Iris pigment epithelial cell (primary cell): ENCODE measurements at places on chromosomes 5 and 9.

DNA sequence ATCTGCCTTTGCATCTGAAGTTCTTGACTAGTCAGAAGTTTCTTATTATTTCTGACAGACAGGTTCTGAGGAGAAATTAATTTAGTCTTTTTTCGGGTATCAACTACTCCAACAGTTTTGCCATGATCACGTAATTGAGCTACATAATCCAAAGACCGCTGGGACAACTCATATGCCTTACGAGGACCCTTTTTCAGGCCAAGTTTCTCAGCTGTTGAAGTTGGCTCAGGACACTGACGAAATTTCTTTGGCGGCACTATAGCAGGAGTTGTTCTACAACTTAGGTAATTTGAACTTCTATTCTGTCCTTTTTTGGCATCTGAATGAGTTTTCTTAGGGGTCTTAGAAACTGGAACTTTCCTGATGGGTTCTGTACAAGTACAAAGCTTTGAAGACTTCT, 27.2 kb downstream of the SETX start:
- no peak for DNase-seq

DNA sequence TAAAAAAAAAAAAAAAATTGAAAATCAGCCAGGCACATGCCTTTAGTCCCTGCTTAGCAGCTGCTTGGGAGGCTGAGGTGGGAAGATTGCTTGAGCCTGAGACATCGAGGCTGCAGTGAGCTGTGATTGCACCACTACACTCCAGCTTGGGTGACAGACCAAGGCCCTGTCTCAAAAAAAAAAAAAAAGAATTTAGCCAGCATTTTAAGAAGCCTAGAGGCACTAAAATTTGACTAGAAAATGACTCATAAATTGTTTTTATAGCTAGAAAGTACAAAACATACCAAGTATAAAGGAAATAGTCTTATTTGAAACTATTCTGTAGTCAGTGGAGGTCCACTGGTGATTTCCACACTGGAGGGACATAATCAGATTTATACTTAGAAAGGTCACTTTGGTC, 17.5 kb downstream of the LRRC70 start:
- peak; percentile 34 for DNase-seq

- DNase-seq: no peak
Measured at GRCh38 chr5:54187694-54188093, 122.7 kb downstream of the ARL15 start.

DNA sequence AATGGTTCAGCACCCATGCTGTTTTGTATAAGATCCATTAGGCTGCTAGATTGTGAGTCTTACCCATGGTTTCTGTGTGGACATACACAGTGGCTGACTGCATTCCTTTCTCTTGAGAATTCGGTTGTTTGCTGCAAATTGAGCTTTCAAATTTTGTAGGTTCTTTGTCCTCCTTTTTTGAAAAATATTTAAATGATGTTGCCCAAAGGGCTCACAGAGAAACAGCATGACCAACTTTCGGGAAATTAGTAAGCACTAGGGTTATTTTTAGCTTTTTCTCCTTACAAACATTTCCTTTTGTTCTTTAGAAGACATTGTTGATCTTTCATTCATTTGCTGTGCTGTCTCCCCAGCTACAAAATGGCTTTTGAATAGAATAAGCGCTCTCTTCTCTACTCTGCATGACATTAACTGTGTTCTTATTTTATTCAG, 79.4 kb downstream of the NLN start:
- peak; percentile 78 for DNase-seq

DNA sequence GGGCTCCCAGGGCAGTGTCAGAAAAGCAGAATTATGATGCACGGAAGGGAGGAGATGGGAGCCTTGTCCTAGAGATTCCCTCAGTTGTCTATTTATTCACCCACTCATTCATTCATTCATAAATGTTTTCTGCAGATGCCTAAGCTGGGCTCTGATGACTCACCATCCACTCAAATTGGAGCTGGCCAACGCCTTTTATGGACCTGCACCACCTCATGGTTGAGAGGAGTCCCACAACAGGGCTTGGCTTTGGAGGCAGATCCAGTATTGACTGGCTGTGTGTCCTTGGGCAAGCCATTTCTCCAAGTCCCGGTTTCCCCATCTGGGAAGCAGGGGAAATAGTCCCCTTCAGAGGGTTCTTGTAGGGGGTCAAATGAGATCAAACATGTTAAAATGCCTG, 227.8 kb downstream of the MELK start:
- no peak for DNase-seq
